ENCODE measurements at places on chromosomes 2 and 18.
A peak's percentile ranks its signal among the peaks of the same experiment; 100 is the strongest.

GRCh38 chr2:10534514-10535250 lies 86.6 kb upstream of the ODC1 start:
- DNase-seq = no peak

- peak; percentile 39 for DNase-seq
These were observed 381.6 kb downstream of the SUCLG1 start for GRCh38 chr2:84077496-84077895.

DNA sequence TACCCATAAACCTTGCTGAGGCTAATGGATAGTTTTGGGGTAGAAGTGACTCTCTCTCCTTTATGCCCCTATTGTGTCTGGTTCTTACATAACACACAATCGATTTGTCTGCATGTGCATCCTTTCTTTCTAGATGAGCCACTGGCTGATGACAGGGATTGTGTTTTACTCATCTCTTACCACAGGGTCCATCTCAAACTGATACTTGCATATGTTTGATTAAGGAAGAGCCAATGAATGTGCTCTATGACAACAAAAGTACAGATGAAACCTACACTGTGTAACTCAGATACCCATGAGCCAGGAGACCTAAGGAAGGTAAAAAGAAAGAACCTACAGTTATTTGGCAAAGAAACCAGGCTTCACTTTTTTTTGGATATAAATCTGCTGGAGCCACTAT lies 13.2 kb upstream of the BZW1 start:
- DNase-seq = no peak

GRCh38 chr18:3450799-3451182 lies 819 bp downstream of the TGIF1 start:
- DNase-seq = no peak

Measured in mammary epithelial cell (primary cell).